Activated T-helper 17 cell treated with anti-CD3 and anti-CD28 coated beads, Interleukin-2, amount 50 U/mL, for 72 hours (primary cell): ENCODE measurements at places on chromosomes 4 and X.
A peak's percentile ranks its signal among the peaks of the same experiment; 100 is the strongest.

DNA sequence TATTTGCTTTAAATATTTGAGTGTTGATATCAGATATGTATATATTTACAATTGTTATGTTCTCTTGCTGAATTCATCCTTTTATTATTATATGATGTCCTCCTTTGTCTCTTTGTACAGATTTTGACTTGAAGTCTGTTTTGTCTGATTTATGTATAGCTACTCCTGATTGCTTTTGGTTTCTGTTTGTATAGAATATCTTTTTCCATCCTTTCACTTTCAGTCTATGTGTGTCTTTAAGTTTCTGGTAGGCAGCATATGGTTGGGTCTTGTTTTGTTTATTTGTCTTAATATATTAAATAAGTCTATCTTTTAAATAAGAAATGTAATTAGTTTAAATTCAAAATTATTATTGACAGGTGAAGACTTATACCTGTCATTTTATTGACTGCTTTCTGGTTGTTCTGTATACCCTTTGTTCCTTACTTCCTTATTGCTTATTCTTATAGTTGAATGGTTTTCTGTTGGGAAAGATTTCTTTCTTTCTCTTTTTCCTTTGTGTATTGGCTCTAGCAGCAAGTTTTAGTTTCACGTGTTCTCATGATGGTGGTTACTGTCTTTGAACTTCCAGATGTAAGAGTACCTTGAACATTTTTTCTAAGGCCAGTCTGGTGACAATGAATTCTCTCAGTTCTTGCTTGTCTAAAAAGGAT is 31.1 kb downstream of the RAB28 start:
- ATAC-seq: peak; percentile 43

DNA sequence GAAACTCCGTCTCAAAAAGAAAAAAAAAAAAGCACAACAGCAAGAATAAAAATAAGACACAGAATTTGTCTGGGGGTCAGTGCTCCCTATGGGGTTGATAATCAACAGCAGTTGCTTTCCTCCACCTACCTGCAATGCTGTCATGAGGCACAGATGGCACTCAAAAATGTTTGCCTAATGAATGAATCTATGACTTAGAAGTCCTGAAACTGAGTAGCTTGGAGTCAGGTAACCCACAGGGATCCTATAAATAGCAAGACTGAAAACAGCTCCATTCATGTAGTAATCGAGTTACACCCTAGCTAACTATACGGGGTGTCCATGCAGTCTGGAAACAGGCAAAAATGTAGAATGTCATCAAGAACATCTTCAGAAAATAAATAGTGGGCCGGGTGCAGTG is 19.8 kb upstream of the DDX3X start:
- ATAC-seq: peak; percentile 46

- no peak for ATAC-seq
Observed at GRCh38 chr4:144633215-144633614, 12.7 kb upstream of the HHIP start.

- no peak for ATAC-seq
Observed at GRCh38 chr4:79178760-79179159, 147.1 kb downstream of the NAA11 start.

- peak; percentile 60 for ATAC-seq
Observed at GRCh38 chr4:186144946-186145569, 40.6 kb downstream of the FAM149A start.

GRCh38 chr4:165016971-165017370 is 14.8 kb upstream of the TRIM60 start:
- ATAC-seq: peak; percentile 16

DNA sequence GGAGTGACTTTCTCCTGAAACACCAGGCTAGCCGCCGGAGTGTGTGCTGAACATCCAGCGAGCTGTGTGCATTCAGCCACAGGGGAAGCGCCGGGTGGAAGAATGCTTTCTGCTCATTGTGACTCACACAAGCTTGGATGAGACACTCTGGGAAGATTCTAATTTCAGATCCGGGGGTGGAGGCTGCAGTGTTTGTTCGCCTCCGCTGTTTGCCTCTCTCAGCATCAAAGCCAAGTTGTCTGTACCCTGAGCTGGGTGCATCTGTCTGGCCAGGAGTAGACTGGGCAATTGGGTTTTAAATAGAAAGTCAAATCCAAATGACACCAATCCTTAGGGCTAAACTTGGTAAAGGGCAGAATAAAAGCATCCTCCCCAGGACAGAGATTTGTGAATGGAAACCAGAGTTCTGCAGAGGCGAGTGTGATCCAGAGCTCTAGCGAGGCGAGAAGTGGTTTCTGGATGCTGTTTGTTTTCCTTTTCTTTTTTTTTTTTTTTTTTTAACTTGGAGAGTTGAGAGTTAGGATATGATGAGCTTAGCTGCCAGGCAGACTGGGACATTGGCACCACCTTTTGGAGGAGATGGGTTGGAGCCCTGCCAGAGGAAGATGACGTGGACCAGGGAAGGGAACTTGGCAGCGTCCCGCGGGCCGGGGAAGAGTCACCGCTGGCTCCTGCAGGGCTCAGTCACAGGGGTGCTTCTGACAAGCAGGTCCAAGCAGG is 196.0 kb upstream of the PSAPL1 start:
- no peak for ATAC-seq

- no peak for ATAC-seq
Observed at GRCh38 chr4:169220854-169221411, 49.8 kb downstream of the SH3RF1 start.

DNA sequence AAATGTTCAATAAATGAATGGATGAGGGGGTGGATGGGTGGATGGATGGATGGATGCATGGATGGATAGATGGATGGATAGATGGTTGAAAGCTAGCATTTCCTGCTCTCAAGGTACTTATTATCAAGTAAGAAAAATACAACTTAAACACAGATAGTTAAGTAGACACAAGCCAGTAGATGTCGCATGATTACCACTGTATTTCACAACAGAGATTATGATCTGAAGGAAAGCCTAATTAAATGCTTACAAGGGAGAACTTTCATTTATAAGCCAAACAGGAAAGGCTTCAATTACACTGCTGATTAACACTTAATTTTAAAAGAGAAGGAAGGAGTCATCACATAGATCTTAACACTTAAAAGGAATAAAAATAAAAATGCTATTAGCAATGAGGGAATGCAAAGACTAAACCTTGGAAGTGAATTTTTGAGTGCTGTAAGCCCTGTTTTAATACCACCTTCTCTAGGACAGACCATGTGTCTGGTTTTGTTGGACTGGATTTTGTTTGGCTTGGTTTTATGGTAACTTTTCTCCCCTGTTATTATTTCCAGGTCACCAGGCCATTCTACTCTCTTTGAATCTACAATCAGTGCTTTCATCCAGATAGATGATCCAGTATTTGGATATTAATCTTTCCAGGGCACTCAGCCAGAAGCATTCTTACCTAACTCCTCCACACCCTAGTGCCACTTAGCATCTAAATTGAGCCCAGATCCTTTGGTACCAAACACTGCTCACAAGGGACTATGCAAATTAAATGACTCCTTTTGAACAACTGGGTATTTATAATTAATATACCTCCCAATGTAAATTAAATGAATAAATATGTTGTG is 75.5 kb upstream of the SLC39A8 start:
- ATAC-seq: no peak

- no peak for ATAC-seq
Observed at GRCh38 chr4:79362626-79363025, 36.8 kb upstream of the NAA11 start.

- no peak for ATAC-seq
Observed at GRCh38 chr4:113383111-113383785, 333.8 kb downstream of the ANK2 start.

DNA sequence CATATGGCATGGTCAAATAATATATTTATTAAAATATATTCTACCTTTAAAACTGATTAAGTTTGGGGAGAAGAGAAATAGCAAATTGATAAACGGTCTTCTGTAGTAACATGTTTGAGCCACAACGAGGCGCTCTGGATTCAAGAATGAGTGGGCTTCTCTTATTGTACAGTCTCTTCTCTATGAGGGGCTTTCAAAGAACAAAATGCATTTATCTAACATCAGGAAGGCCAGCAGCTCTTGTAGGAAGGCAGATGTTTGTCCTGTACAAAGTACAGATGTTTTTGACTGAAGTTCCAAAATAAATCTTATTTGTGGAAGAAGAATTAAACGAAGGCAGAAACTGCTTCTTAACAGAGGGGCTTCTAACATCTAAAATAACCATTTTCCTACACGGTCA is 153.6 kb downstream of the RASL11B start:
- no peak for ATAC-seq

- peak; percentile 42 for ATAC-seq
Observed at GRCh38 chr4:52560844-52561280, 98.2 kb downstream of the USP46 start.

GRCh38 chrX:124010157-124010556 is 48.7 kb downstream of the STAG2 start:
- ATAC-seq: peak; percentile 82

DNA sequence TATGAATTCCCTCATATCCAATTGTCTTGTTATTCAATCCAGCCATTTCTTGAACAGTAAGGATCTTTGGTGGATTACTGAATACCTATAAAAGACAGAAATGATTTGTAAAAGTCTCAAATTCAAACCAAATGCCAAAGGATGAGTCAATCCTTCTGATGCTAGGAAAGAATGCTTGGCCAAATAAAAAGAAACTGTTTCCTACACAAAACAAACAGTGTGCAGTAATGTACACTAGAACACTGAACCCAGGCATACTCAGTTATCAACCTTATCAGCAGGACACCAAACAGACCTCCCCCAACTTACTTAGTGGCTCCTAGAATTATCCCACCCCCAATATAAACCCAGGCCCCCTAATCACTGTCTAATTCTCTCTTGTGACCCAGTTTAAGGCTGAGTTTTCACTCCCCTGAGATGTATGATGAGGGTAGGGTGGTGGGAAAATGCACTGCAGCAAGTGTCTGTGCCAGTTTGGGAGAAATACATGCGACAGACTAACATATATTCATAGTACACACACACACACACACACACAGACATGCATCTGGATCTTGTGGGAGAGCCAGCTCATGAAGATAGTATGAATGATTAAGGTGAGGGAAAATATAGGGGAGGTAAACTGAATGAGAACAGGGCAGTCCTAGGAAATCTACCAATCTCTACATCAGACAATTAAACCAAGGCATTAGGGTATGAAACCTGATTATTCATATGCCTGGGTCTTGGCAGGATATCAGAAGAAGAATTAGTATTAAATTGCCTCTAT is 35.0 kb downstream of the CLDN2 start:
- ATAC-seq: no peak

GRCh38 chr4:183716302-183716701 is 57.2 kb downstream of the TRAPPC11 start:
- ATAC-seq: no peak

DNA sequence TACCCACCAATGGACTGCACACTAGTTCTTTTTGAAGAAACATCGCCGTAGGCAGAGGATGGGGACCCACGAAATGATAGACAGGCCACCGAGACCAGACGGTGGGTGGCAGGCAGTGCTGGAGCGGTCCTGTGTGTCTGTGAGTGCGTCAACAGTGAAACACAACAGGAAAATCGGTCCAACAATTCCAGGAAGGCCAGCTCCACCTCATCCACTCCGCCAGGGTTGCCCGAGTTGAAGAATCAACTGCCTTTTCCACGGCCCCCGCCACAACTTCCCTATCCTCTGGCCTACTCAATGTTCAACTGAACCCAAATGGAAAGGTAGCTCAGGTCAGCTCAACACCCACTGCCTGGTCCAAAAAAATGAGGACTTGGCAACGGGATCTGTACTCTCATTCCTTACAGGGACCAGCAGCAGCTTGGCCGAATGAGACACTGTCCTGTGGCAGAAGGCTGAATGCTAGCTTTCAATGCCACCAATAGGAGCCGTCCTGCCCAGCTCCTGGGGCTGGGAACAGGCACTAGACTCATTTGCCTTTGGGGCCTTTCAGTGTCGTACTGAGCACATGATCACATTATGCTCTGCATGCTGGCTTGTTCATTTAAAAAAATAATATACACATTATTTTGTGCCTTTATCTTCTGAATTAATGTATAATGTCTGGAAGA is 43.5 kb downstream of the MID1 start:
- no peak for ATAC-seq

DNA sequence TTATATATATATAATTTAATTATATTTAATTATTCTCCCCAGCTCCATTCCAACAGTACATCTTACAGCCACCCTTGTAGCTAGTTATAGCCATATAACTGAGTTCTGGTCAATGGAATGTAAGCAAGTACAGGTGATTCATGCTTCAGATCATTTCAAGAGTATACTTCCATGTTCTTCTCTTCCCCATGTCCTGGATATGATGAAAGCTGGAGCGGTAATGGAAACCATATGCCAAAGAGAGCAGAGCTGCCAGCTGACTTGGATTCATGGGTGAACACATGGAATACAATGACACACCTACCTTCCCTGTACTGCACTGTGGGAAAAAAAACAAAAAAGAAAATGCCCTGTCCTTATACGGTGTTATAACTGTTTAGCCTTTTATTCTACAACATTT is 17.5 kb upstream of the CORIN start:
- ATAC-seq: no peak

DNA sequence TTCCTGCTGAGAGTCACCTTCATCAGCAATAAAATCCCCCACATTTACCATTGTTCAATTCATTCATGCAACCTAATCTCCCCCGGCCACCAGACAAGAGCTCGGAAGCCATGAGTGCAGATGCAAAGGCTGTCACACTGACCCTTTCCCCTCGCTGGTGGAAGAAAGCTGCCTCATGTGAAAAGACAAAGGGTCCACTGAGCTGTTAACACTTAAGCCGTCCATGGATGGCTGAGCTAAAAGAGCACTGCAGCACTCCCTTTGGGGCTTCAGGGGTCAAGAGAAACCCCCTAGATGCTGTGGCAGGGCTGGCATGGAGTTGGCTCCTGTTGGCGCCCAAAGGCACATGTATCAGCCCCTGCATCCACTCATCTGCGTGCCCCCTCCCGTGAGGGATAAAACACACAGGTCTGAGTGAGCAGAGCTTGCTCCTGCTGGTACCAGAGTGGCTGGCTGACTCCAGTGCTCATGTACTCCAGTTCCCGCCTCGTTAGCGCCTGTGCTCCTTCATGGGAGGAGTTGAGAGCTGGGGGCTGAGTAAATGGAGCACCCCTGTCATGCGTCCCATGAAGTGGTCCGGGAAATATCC is 216.5 kb downstream of the PDHA2 start:
- ATAC-seq: no peak

- ATAC-seq: no peak
Observed at GRCh38 chr4:11152684-11153083, 276.0 kb downstream of the HS3ST1 start.

GRCh38 chrX:21623778-21624501 is 34.2 kb downstream of the KLHL34 start:
- no peak for ATAC-seq

GRCh38 chrX:6681521-6682145 is 146.7 kb upstream of the VCX3A start:
- no peak for ATAC-seq
